ENCODE measurements at places on chromosomes 3 and 15.

DNA sequence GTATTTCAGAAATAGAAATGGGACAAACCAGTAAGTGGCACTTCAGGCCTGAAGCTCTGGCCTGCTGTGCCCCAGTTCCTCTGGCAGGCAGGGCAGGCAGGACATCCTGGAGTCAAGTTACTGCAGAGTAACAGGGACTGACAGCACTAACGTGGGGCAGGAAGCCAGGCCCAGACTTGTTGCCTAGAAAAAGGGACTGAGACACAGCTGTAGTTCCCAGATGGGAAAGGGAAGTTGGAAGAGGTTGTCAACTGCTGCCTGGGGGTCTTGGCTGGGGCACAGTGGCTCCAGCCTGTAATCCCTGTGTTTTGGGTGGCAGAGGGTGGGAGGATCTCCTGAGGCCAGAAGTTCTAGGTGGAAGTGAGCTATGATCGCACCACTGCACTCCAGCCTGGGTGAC is 171.9 kb downstream of the FMN1 start:
- DNase-seq, result peak; percentile 57

- DNase-seq, result no peak
Measured at GRCh38 chr15:76432604-76433003, 96.0 kb downstream of the ISL2 start.

GRCh38 chr15:39743611-39744010 is 39.0 kb downstream of the FSIP1 start:
- DNase-seq, result no peak

DNA sequence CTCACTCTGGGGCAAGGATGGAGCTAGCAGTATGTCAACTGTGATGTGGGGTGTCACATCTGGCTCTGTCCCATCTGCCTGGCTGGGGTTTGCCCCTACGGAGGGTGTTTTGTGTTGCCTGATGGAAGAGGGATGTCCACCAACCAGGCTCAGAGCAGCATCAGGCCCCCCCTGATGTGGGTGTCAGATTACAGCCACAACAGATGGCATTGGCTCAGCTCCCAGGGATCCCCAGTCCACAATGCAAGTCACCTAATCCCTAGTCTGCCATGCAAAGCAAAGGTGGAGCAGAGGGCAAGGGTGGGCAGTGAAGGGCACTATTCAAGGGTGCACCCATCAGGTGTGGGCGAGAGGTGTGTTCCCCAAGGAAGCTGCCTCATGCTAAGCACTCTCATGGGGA is 48.9 kb upstream of the AMOTL2 start:
- peak; percentile 68 for DNase-seq
